Stromal cell of bone marrow (primary cell): ENCODE measurements at places on chromosomes 4 and X.

GRCh38 chr4:153933915-153934687 lies 145.2 kb upstream of the SFRP2 start:
- DNase-seq, result no peak

GRCh38 chr4:186684889-186685309 lies 38.8 kb downstream of the FAT1 start:
- no peak for DNase-seq

DNA sequence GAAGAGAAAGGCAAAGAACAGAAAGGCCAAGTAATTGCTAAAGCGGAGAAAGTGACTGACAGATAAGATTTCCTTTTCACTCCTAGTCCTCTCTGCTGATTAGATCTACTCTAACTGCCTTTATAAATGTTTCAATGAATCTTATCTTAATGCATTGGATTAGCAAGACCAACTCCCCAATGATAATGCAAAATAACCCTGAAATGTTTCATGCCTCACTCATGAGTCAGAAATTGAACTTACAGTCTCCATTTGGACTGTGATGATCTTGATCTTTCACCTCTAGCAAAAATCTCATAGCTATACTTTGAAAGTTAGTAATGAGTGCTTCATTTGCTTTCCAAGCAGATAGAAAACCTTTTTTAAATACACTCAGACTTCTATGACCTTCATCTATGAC lies 26.5 kb downstream of the SLC10A7 start:
- DNase-seq, result no peak

- no peak for DNase-seq
Measured at GRCh38 chr4:5923376-5923775, 30.5 kb upstream of the CRMP1 start.

GRCh38 chr4:36006226-36006625 lies 238.1 kb downstream of the ARAP2 start:
- no peak for DNase-seq

DNA sequence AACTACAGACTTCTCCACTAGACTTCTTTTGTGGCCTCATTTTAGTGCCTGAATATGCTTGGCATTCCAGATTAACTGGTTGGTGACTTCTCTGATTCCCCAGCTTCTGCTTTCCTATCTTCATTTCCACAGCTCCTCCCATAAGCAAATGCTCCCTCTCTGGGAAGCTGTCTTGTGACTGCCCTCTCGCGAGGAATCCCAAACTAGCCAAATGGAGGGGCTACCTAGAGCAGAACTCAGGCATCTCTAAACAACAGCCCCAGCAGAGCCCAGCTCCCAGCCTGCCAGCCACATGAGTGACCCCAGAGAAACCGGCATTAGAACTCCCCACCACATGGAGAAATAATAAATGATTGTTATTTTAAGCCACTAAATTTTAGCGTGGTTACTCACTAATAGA lies 7.6 kb upstream of the VEGFD start:
- DNase-seq, result no peak

- no peak for DNase-seq
Measured at GRCh38 chr4:56229947-56230346, 157.3 kb downstream of the AASDH start.
